ENCODE measurements at places on chromosomes 1 and 21.
A peak's percentile ranks its signal among the peaks of the same experiment; 100 is the strongest.

DNA sequence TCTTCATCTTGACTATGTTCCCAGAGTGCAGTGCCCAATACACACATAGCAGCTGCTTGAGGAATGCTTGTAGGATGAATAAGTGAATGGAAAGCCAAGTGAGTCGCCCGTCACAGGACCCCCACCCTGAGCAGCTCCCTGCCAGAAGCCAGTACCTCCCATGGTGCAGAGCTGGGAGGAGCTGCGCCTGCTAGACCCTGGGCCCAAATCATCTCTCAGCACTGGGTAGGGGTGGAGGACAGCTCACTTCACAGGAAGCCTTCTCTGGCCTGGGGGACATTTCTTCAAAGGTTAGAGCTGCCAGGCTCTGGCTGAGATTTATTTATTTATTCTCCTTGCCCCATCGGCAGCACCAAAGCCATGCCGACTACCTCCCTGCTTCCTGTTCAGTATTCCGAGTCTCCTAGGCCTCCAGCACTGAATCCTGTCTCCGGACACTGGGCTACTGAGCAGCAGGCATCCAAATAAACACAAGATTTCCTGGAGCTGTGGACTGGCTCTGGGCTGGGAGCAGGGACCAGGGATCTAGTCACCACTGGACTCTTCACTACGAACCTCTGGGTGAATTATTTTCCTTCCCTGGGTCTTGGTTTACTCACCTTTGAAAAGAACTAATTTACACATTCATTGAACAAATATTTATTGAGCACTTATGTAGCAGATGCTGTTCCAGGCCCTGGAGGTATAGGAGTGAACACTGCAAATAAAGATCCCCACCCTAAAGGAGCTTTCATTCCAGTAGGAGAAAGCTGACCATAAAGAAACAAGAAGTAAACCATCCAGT, 187.7 kb downstream of the TRABD2B start:
- no peak for DNase-seq

DNA sequence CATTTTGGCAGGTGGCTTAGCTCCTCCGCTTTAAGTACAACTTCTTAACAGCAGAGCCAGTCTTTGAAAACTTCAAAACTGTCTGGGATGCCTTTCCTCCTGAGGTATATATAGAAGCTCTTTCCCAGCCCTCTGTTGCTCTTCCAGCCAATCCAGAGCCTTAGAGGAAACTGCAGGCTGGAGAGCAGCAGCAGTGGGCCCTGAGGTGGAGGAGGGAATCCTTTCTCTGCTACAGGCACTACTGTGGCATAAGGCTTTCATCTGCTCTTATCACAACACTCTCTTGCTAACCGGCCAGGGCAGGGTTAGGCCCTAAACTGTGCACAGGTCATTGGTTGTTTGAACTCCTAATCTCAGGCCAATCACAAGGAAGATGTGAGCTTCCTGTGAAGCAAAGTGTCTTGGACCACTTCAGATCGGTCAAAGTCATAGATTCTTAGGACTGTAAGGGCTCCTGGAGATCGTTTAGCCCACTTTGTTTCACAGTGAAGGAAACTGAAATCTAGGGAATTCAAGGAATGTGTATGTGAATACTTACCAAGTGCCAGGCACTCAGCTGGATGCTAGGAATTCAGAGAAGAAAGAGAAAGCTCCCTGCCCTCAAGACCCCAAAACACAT, at the start of gene RGS5:
Gene RGS5 (minus strand): TSS at position 84 of the 619 bp plus-strand sequence. CDS start 81 bp downstream, at position 3.
- DNase-seq, result no peak

DNA sequence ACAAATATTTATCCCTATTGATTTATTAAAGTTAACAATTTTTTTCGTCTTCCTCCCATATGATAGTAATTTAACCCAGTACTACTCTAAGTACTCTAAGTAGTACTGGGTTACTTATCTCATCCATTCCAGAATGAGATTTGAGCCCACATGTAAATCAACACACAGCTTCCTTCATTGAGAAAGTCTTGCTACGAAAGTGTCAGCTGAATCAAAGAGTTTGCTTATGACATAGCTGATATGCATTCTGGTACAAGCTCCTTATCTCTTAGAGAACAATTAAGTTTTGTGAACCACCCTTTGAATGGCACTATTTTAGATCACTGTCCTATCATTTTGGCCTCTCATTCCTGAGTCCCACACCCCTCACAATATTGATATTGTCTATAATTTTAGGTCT, 2.4 kb upstream of the SLC44A3 start:
- DNase-seq, result no peak

GRCh38 chr1:184633785-184634184, 120.9 kb downstream of the EDEM3 start:
- DNase-seq, result no peak

- DNase-seq, result no peak
These were observed 94.7 kb upstream of the WNT4 start for GRCh38 chr1:22237433-22238093.

DNA sequence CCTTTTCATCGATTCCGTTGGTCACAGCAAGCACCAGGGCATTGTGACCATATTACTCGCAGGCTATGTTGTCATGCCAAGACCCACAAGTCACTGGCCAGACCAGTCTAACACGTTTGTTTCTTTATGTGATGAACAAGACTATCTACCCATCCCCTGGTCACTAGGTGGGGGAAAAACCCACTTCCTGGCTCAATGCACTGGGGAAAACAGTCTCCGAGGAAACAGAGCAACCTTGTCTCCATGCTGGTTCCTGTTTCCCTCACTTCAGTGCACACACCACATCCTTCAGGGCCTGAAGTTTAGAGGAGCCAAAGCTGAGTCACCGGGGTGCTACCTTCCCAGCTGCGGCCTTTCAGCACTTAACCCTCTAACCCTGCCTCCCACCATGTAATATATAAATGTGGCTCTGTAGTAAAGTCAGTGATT, 20.9 kb downstream of the ERICH3 start:
- no peak for DNase-seq

DNA sequence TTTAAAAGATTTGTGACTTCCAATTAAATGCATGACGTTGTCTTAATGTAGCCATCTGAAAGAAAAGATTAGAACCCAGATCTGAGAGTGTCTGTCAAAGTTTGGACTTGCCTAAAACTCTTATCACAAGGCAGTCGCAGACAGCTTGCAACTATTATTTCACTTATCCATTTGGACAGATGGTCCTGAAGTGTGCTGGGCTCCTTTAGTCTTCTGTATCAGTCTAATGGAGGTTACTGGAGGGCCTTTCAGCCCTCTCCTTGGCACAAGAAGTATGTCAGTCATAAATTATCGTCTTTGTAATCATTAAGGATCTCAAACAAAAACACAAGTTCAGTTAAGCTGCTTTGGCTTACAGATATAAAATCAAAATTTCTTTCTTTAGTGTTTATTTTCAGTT, 15.5 kb downstream of the PROX1 start:
- DNase-seq, result no peak

GRCh38 chr21:42534421-42535378, 21.0 kb downstream of the SLC37A1 start:
- no peak for DNase-seq

GRCh38 chr1:236064674-236065508, at the start of gene NID1:
NID1 (minus strand) TSS chr1:236065090; CDS start chr1:236065079, 11 bp downstream.
- DNase-seq, result no peak

- DNase-seq, result no peak
These were observed at the start of gene KRTAP13-1 for GRCh38 chr21:30395731-30396130. KRTAP13-1 (plus strand) TSS chr21:30396031; CDS start chr21:30396087, 56 bp downstream.

DNA sequence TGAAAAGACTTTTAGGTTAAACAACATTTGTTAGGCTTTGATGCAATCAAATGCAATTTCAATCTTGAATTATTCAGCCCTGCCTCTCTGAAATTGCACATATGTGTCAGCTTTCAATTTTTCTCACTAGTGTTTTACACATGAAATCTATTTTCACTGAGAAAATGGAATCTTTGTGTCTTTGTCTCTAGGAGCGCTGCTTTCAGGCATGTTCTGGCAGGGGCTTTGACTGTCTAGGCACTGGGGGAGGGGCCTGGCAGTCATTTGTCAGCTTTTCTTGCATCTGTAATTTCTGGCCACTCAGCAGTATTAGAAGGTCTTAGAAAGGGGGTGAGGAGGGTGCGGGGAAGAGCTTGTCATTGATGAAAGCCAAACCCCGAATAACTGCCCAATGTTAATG, 264.4 kb downstream of the PTPRC start:
- DNase-seq, result peak; percentile 81

GRCh38 chr21:43789276-43790009, at the start of gene RRP1:
RRP1 (plus strand) TSS chr21:43789577; CDS start chr21:43789630, 53 bp downstream.
- peak; percentile 93 for DNase-seq

DNA sequence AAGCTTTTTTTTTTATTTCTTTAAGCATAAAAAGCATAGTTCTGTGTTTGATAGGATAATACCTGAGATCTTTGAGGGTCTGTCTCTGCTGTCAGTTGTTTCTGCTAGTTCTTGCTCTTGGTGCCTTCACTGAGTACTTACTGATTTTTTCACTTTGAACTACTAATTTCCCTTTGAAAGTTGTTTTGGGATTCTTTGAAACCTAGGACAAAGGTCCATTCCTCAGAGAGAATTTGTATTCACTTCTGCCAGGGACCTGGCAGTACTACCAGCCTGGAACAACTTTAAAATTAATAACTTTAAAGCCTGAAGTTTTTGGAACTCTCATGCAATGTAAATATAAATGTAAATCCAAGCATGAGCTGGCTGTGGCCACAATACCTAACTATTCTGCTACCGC, 190.1 kb downstream of the TM2D1 start:
- no peak for DNase-seq

- no peak for DNase-seq
These were observed 9.6 kb upstream of the SLC25A34 start for GRCh38 chr1:15726508-15726907.

DNA sequence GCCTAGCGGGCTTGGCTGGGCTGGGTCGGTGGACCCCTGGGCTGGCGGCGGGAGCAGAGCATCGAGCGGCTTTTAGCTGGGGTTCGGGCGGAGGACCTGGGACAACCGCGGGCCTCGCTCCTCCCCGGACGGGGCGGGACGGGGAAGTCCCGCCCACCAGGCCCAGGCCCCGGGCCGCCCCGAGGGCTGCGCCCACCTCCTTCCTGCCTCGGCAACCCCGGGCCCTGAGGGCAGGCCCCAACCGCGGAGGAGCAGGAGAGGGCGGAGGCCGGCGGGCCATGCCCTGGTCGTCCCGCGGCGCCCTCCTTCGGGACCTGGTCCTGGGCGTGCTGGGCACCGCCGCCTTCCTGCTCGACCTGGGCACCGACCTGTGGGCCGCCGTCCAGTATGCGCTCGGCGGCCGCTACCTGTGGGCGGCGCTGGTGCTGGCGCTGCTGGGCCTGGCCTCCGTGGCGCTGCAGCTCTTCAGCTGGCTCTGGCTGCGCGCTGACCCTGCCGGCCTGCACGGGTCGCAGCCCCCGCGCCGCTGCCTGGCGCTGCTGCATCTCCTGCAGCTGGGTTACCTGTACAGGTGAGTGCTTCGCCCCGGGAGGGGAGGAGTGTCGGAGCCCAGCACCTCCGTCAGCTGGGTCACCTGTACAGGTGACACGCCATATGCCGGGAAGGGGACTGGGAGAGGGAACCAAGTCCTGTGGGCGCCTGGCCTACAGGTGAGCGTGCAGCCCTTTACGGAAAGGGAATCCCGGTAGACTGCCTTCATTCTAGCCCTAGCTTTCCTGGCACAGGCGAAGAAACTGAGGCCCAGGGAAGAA, at the start of gene XKR8:
Gene XKR8 (plus strand): TSS at position 182 of the 812 bp plus-strand sequence. CDS start 97 bp downstream, at position 279.
- peak; percentile 75 for DNase-seq

- peak; percentile 86 for DNase-seq
These were observed at the start of gene KCNA2 for GRCh38 chr1:110605901-110606656. KCNA2 (minus strand) TSS chr1:110606358; CDS start chr1:110604782, 1,576 bp downstream.

- no peak for DNase-seq
These were observed 9.2 kb downstream of the ADPRS start for GRCh38 chr1:36097693-36098585.

GRCh38 chr21:20215959-20216358, 782.2 kb upstream of the NCAM2 start:
- DNase-seq, result no peak

DNA sequence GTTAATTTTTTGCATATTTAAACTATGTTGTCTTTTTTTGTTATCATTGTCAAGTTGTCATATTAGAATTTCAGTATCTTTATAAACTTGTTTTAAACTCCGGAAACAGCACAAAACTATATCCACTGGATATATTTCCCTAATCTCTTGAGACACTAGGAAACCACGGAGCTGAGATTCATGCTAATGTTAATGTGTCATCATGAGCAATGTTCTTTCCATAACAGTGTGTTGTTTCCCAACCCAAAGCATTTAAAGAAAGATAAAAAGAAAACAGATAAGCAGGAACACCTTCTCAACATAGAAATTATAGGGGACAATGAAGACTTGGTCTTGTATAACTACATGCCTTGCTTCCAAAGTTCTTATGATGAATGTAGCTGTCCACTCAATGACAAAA, 626.2 kb upstream of the TMPRSS15 start:
- no peak for DNase-seq

- no peak for DNase-seq
These were observed 1.3 kb upstream of the EFNA4 start for GRCh38 chr1:155062151-155062686.

GRCh38 chr1:219322766-219323165, 149.1 kb downstream of the LYPLAL1 start:
- DNase-seq, result no peak

- DNase-seq, result no peak
These were observed 44.9 kb upstream of the SLC30A10 start for GRCh38 chr1:219973213-219973612.

GRCh38 chr1:21351901-21352300, 61.6 kb upstream of the ECE1 start:
- no peak for DNase-seq

DNA sequence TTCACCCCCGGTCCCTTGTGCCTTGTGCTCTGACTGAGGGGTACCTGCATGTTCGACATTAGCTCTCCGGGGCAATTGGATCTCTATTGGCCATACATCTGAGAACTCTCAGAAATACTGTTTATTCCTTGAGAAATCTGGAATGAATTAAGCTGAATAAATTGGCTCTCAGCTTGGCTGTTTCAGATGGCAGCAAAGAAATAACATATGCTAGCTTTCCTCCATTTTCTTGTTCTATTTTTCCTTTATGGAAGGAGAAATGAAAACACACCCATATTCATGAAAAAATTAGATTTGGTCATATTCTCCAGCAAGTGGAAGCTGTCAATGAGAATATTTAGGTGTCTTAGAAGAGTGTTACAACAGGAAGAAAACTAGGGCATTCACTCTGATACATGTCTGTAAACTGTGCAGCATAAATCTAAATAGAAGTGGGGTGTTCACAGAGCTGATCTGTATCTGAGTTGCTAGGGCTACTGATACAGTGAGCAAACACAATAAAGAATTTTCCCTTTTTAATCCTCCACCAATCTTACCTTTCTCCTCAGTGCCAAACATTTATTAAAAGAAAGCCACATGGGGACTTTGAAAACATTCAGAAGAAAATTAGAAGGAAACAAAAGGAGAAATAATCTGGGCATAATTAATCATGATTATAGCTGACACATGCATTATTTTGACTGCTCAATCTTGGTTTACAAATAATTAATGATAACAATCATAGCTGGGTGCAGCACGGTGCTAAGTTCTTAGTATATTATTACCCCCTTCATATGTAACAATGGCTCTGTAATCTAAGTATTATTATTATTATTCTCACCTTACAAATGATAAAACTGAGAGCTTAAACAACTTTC, 671.9 kb upstream of the USP24 start:
- no peak for DNase-seq

GRCh38 chr1:7299329-7299799, 471.7 kb upstream of the VAMP3 start:
- DNase-seq, result peak; percentile 45
